ENCODE measurements at places on chromosomes 13 and 19.

DNA sequence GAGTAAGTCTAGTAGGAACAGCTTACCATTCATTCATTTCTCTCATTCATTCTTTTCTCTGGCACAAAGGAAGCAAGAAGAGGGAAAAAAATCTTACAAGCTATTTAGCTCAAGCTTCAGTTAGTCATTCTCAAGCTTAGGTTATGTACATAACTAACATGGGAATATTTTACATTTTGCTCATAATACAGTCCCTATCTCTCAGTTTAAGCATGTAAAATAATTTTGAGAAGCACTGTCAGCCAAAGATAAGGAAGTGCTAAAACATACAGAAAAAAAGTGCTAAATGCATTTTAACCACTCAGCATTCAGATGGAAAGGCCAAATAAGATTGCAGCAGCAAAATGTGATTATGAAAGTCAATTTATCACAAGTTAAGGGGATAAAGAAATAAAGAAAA is 7.9 kb downstream of the RBM26 start:
- no peak for DNase-seq

DNA sequence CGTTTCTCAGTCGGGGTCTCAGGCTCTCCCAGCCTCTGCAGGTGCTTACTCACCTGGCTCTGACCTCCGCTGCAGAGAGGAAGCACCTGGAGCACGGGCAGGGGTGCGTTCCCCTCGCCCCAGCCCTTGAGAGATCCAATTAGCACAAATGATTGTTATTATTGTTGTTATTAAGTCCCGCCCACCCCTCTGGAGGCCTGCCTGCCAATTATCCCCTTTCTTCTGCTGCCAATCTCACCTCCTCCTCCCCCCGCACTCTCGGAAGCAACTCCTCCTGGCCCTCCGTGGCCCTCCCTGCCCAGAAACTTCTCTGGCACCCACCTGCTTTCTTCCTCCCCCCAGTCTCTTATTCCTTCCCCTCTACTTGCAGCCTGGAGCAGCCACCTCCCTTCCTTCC is 8.8 kb downstream of the ZNF787 start:
- no peak for DNase-seq

DNA sequence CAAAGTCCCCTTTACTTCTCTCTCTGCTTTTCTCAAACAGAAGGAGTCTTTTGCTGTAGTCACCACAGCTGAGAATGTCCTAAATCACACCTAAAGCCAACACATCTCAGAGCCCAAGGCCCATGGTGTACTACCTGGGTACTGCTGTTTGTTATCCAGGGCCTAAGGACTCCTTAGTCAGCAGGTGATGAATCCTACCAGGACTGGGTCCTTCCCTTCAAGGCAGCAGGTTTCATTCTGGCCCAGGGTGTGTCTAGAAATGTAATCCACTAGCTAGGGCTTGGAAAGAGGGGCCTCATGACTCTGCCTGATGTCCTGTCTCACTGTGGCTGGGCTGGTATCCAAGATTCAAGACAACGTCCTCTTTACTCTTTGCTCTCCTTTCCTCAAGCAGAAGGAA is 36.2 kb upstream of the ENOX1 start:
- DNase-seq = no peak

DNA sequence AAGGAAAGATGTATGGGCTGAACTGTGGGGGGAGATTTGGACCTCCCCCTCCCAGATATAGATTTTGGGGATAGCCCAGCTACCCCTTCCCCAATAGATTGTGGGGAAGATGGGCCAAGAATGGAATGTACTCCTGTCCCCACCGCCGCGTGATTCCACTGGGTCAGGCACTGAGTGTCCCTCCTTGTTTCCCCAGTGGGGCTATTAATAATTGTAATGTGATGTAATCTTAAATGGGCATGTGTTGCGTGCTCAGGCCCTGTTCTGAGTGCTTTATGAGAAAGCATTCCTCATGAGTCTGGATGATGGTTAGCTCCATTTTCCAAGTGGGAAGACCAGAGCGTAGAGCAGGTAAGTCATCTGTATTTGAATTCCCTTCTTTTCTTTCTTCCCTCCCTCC is 1.4 kb downstream of the PSMD8 start:
- DNase-seq = no peak

DNA sequence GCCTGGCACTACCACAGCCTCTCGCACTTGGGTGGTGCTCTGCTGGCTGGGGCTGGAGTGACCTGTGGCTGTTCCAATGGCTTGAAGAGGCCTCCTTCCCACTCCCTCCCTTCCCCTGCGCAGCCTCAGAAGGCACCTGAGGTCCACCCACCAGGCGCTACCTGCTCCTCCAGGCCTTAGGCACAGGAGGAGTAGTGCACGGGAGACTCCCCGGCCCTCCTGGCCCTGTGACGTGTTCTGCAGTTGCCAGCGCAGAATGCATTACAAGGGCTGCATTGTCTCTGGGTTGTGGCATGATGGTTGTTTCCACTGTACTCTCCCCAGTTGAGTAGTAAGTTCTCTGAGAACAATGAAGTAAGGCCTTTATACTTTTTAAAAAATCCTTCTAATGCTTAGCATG is 128.6 kb downstream of the TEX29 start:
- no peak for DNase-seq

DNA sequence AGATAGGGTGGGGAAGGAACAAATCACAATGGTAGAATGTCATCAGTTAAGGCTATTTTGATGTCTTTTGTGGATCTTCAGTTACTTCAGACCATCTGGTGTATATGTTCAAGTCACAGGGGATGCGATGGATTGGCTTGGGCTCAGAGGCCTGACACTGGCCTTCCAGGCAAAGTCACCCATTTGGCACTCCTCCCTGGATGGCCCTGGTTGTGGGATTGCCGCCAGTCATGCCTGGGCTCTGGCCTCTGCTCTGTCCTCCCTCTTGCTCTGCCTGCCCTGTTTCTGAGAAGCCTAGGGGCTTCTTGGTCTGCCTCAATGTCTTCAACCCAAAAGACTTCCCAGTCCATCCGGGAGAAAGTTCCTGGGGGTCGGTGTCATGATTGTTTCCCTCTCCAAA is 50.2 kb downstream of the ZNF146 start:
- DNase-seq = no peak

GRCh38 chr13:104436555-104436954 is 1370.3 kb upstream of the SLC10A2 start:
- no peak for DNase-seq

DNA sequence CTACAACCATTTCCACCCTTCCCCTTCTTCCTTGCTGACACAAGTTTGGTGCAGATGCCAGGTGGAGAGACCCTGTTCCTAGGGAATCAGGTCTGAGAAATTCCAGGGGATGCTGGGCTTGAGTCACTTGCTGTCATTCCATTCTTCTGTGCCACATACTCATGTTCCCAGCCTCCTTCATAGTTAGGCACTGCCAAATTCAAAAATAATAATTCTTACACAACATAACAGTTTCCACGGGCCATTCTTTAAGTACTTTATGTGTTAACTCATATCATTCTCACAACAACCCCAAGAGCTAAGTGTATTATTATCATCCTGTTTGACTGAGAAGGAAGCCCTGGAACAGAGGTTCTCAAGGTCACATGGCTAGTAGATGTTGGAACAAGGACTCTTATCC is 27.1 kb upstream of the POMP start:
- no peak for DNase-seq

DNA sequence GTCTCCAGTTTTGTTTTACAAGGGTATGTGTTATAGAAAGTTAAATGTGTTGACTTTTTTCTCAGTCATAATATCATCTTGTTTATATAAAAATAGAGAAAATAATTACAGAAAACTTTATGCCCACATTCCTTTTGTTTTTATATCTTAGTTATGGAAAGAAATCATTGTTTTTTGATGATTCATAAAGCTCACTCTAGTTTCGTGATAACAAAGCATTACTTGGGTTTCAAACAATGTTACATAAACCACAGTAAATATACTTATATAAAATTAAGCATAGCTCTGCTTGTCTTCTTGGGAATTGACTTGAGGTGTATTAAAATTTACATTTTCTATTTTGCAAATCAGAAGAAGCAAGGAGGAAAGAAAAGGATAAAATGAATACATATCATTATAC is 111.8 kb downstream of the SGCG start:
- DNase-seq = no peak

DNA sequence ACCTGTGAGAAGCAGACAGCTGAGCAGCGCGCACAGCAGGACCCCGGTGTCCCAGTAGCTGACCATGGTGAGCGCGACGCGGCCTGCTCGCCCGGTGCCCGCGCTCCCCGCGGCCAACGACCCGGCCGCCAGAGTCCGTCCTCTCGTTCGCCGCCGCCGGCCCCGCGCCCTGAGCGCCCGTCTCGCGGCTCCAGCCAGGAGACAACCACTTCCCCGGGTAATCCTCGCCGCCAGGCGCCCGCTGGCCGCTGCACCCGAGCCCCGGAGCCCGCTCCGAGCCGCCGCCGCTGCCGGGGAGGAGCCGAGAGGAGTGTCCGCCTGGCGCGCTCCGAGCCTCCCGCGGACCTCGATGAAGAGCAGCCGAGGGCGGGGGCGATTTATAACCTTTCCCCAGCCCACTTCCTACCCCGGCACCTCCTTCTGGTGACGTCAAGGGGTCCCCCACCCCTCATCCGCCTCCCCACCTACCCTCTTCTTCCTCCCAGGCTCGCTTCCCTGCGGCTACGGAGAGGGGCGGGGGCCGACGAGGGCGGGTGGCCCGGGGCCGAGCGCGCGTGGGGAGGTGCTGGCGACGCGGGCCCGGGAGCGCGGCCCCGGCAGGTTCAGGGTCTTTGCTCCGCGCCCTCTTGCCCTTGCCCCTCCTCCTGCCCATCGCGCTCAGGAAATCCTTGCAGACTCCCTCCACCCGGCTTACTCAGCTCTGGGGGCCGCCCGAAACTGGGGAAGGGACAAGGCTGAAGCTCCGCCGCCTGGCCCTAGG is at the start of gene FLT1:
FLT1 (minus strand) TSS at position 351 of the 760 bp plus-strand sequence; CDS start at position 66, 285 bp downstream.
- DNase-seq = peak; percentile 77

GRCh38 chr19:12937093-12937926 is 1.1 kb upstream of the CALR start:
- no peak for DNase-seq

DNA sequence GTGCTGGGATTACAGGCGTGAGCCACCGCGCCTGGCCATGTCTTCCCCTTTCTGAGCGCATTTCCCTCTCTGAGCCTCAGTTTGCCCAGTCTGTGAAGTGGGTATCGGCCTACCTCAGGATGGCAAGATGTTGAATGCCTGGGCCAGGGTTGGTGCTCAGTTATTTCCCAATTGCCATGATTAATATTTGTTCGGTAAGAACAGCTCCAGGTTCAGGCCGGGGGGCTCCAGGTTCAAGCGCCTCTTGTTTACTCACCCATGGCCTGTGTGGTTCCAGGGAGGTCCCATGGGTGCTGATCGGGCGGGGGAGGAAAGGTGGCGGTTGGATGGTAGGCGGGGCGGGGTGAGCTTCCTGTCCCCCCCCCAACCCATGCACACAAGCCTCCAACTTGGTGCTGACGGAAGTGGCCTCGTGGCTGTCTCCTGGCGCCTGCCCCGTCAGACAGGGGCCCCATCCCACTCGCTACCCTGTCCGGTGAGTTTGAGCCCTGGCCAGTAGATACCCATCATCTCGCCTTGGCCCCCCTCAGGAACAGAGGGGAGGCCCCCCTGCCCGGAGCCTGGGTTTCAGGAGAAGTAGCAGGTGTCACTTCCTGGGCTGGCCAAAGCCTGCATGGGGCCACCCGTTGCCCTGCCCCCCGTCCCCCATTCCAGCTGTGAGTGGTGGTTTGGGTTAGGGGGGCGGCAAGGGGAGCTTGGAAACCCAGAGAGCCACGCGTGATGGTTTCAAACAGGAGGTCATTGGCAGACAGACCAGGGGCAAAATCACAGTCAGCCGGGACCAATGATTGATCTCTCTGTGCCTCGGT is at the start of gene FCHO1:
FCHO1 (plus strand) TSS at position 375 of the 809 bp plus-strand sequence. CDS start 3,688 bp downstream, outside the sequence.
- DNase-seq = peak; percentile 84

GRCh38 chr13:106602178-106602577 is 34.2 kb upstream of the ARGLU1 start:
- DNase-seq = no peak

DNA sequence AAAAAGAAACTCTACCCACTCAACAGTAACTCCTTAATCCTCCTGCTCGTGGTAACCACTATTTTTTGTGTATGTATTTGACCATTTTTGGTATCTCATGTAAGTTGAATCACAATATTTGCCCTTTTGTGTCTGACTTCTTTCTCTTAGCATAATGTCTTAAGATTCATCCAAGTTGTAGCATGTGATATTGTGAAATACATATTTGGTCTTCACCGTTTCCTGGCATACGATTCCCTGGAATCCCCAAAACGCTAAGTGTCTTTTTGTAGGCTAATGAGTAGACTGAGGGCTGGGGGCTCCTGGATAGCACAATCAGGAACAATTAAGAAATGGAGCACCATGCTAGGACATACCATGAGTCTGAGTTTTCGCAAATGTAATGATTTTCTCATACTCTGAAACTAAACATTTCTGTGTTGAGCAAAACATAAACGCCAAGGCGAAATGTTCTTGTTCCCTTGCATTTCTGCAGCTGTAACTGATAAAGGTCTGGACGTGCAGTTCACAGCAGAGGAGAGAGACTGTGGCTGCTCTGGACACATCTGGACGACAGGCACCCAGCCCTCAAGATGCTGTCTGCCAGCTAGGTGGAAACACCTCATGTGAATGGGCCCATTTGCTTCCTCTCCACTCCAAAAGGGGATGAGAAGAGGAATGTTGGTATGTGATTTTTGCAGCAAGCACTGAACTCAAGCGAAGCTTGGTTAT is 38.4 kb downstream of the BRD4 start:
- DNase-seq = no peak

GRCh38 chr13:22002893-22003292 is 332.0 kb downstream of the FGF9 start:
- DNase-seq = no peak

- peak; percentile 12 for DNase-seq
These were observed at the start of gene STARD13 for GRCh38 chr13:33285420-33286124. Gene STARD13 (minus strand): TSS chr13:33285755. CDS start chr13:33285638, 117 bp downstream.

DNA sequence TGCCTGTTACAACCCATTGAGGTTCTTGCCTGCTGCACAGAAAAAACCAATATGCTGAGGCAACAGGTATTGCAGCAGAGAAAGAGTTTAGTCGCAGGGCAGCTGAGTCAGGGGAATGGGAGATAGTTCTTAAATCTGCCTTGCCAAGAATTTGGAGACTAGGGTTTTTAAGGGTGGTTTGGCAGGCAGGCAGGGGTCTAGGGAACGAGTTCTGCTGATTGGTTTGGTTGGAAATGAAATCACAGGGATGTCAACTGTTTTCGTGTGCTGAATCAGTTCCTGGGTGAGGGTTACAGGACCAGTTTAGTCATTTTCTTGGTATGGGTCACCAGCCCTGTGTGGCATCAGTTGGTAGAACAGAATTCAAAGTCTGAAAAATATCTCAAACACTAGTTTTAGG is 36.6 kb downstream of the PDS5B start:
- no peak for DNase-seq

DNA sequence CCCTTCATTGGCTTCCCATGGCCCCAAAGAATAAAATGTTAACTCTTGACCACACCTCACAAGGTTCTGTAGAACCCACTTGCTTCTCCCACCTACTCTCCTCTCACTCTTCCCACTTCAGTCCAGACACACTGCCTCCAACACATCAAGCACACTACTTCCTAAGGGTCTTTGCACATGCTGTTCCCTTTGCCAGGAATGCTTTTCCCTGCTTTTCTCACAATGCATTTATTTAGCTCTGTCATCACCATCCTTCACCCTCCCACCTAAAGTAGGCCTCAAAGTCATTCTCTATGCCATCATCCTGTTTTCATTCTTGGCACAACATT is 7.9 kb downstream of the IFNL1 start:
- DNase-seq = no peak
